ENCODE measurements at places on chromosomes 6 and 20.

DNA sequence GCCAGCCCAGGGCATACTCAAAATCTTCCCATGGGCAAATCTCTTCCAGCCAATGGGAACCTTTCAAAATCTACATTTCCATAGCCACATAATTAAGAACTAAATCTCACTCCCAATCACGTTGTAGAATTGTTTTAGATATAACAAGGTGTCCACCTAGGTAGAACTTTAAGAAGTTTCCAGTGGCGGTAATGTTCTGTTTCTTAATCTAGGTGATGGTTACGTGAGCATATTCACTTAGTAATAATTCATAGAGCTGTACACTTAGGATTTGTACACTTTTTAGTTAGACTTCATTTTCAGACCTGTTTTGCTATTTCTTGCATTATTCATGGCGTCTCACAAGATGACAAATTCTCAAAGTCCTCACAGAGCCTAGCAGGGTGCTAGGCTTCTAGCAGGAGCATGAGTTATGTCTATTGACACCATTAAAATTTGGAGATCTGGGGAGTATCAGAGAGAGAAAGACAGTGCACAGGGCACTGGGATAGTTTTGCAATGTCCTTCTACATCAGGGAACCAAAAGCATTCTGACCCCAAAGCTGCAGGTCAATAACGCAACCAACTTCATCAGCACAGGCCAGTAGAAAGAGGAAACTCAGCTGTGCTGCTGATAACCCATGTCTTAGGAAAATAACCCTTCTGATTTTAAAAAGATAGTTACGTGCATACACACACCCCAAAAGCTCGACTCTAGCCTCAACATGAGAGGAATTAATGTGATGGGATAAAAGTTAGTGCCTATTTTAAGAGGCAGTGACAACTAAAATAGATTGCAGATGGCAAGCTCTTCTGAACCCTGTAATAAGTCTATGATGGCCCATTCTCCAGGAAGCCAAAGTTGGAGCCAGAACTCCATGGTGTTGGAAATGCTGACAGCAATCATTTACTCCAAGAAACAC lies 518.1 kb upstream of the JARID2 start:
- DNase-seq, result no peak

GRCh38 chr20:22815603-22816315 lies 219.4 kb upstream of the SSTR4 start:
- no peak for DNase-seq

GRCh38 chr6:150547502-150548222 lies 52.0 kb upstream of the PLEKHG1 start:
- DNase-seq, result no peak

- DNase-seq, result peak; percentile 33
Observed at GRCh38 chr20:32470025-32470861, 112.1 kb downstream of the ASXL1 start.

GRCh38 chr6:53822401-53823125 lies 27.8 kb downstream of the LRRC1 start:
- DNase-seq, result no peak

- no peak for DNase-seq
Observed at GRCh38 chr6:40620574-40621240, 33.5 kb upstream of the LRFN2 start.

DNA sequence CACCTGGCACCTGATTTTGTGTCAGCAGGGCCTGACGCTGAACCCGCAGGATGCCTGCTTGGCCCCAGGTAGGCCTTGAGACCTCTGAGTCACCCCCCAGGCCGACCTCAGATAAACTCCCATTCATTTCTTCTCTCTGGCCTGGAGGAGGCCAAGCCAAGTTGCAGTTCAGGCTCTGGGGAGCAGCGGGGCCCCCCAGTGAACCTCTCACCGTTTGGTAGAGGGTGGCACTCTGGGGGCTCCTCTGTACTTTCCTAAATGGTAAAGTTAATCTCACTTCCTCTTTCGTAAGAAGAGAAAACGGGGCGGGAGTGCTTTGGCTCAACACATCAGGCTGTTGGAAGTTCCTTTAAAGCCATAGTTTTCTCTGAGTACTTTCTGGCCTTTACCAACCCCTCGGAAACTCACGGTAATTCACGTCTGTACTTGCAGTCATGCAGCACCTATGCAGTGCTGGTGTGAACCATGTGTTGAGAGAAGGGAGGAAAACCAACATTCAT lies 2.8 kb downstream of the SIRPA start:
- peak; percentile 52 for DNase-seq

- DNase-seq, result no peak
Observed at GRCh38 chr6:17066610-17067009, 35.2 kb upstream of the STMND1 start.

Data from AG10803 (cell line).